ENCODE measurements at places on chromosomes 4 and X.
A peak's percentile ranks its signal among the peaks of the same experiment; 100 is the strongest.

DNA sequence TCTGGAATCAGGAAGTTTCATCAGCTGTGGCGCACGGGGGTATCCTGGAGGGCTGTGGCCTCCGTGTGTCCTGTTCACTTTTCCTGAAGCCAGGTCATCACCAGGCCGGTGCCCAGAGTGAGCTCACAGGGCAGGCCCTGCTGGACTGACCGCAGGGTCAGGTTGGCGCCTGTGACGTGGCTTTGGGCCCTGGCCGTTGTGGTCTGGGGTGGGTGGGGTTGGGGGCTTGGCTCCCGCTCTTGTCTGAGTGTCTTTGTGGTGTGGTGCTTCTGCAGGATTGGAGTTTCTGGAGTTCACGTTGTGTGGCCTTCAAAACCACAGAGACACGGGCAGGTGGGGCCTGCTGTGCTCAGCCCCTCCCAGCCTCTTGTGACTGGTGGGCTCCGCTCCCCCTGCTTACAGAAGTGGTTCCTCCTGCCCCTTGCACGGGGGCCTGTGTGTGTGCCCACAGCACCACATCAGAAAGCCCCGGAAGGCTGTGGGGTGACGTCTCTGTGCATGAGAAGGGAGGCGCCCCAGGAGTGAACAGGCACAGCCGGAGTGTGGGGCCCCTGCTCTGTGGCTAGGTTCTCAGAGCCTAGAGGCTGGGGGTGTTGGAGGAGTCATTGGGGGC is 9.5 kb downstream of the RGS12 start:
- peak; percentile 29 for DNase-seq

- DNase-seq: no peak
Measured at GRCh38 chr4:163663454-163664225, 169.2 kb downstream of the TMA16 start.

- DNase-seq: no peak
Measured at GRCh38 chr4:95504501-95504900, 44.3 kb downstream of the UNC5C start.

GRCh38 chr4:93183576-93183975 is 645.0 kb upstream of the ATOH1 start:
- no peak for DNase-seq

- DNase-seq: no peak
Measured at GRCh38 chrX:96838537-96838936, 45.2 kb upstream of the RPA4 start.

GRCh38 chr4:53576676-53577372 is 14.5 kb downstream of the LNX1 start:
- no peak for DNase-seq

DNA sequence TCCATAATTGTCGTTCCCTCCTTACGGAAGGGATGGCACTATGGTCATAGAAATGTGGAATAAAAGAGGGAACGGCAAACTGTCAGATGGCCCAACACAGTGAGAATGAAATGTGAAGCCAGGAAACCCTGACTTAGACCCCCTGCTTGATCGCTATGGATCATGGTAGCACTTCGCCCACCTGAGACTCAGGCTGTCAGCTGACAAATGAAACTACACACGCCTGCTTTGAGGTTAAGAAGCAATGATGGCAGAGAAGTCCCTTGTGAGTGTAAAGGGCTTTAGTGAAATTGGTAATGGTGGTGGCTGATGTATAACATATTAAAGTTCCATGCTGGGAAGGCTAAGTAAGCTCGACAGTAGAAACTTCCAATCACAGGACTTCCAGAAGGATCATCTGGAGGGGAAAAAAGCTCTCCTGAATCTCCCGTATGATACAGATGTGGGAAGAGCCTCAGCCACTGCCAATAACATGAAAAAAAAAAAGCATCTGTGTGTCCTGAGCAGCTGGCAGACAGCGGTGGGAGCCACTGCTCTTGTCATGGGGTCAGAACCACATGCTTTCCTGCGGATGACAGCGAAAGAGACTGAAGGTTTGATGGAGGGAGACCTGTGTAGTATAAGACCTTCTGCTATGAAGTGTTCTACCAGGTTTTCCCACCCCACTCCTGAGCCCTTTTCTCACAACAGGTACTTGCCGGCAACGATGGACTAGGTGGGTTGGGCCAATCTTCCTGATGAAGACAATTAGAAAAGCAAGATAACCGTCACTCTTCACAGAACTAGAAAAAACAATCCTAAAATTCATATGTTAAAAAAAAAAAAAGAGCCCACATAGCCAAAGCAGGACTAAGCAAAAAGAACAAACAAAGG is 107.6 kb downstream of the AFAP1 start:
- DNase-seq: no peak

GRCh38 chr4:87698394-87698793 is 48.3 kb downstream of the DMP1 start:
- DNase-seq: no peak

DNA sequence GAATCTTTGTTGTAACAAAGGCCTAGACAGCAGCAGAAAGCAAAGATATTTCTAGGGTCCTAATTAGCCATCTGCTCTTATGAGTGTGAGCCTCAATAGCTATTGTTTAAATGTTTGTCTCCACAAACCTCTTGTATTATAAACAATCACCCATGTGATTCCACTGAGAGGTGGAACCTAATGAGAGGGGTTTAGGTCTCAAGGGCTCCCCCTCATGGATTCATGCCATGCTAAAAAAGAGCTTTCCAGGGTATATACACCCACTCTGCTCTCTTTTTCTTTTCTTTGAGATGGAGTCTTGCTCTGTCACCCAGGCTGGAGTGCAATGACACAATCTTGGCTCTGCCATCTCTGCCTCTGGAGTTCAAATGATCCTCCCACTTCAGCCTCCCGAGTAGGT is 42.1 kb downstream of the TRIM61 start:
- DNase-seq: no peak

DNA sequence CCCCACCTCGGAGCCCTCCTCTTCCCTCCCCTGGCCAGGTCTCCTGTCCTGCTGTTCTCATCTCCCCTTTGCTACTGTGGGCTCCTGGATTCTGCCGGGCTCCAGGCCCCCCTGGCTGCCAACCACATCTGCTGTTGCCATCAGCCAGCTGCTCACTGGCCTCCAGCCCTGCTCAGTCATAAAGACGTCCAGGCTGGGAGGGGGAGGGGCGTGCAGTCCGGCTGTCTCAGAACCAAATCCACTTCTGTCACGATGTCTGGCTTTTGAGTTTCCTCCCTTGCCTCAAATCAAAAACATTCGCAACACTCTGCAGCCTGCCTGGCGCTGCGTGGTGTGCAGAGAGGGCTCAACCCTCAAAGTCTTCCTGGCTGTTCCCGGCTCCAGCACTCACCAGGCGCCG is 7.1 kb downstream of the RASL11B start:
- no peak for DNase-seq

DNA sequence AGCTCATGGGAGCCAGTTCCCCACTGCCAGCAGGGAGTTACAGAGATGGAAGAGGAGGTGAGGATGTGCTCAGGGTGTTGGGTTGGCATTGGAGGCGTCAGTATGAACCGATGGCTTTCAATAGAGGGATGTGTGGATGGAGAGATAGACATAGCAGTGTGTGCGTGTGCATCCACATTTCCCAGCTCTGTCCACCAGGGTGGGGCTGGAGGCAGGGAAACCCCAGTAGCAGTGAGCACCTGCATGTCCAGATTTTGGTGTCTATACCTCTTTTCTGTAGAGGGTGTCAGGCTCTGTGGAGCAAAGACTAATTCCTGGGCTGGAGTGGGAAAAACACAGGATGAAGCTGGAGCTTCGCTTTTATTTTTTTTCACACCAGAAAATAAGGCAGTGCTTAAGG is 37.2 kb upstream of the HGFAC start:
- no peak for DNase-seq

- no peak for DNase-seq
Measured at GRCh38 chr4:169567916-169568315, 44.5 kb downstream of the NEK1 start.

- no peak for DNase-seq
Measured at GRCh38 chr4:184680698-184681097, 31.2 kb downstream of the PRIMPOL start.
